ENCODE measurements at places on chromosomes 1 and 21. TPM values are rescaled to one million over a fixed set of nuclear protein-coding genes. Genes with fewer than 3 reads are reported as not detected.

Gene ANGPTL1
- not detected for polyA plus RNA-seq

DNA sequence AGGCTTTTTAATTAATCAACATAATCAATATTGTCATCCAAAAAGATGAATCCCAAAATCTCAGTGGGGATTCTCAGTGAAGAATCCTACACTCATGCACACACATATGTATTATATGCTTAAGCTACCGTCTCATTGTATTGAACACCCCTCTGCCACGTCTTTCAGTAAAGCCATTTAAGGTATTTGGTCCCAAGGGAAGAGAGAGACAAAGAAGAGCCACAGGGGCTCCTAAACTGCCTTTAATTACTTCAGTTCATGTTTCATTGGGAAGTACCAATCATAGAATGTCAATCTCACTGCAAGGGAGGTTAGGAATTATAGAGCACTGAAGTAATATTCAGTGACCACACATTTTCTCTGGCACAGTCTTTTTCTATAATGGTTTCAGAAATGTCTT, 388.6 kb upstream of the NEGR1 start:
- DNase-seq: no peak

GRCh38 chr1:234972411-234973191, 156.0 kb downstream of the TOMM20 start:
- no peak for DNase-seq

Gene POU3F1
- 0.32 TPM for polyA plus RNA-seq

Gene AQP10
- polyA plus RNA-seq: 0.85 TPM

DNA sequence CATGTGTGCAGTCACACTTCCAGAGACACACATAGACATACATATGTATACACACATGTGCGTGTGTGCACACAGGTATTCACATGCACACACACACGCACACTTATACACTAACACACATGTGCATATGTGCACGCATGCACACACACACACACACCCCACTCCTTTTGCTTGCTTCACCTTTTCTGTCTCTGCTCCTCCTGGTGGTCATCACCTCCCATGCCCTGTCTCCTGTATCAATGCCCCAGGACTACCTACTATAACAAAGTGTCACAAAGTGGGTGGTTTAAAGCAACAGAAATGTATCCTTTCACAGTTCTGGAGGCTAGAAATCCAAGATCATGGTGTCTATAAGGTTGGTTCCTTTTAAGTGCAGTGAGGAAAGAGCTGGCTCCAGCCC, 27.4 kb downstream of the ETS2 start:
- DNase-seq: no peak

Gene BSDC1
- polyA plus RNA-seq: 51.8 TPM

GRCh38 chr1:43309405-43310025, 8.7 kb downstream of the TIE1 start:
- no peak for DNase-seq

DNA sequence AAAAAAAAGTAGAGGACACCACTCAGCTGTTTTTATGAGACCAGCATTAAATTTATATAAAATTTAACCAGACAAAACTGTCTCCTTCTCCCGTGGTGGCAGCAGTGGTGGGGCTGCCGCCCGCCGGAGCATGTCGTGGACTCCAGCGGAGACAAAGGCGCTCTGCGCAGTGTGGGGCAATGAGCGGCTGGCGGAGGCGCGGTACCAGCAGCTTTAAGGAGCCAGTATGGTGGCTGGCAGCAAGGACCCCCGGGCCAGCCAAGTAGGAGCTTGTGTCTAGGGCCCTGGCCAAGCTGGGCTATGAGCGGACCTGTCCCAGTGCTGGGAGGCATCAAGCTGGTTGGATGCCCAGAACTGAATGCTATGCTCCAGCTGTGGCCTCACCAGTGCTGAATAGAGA, 2102.9 kb downstream of the NCAM2 start:
- DNase-seq: no peak

- no peak for DNase-seq
These were observed at the start of gene VAV3 for GRCh38 chr1:107965110-107965991. Gene VAV3, minus strand, starts transcription at chr1:107965180. Its CDS starts 311 bp downstream, at chr1:107964869.

Gene CD1B
- polyA plus RNA-seq: not detected

Gene NUF2
- polyA plus RNA-seq: 5.1 TPM

Gene MCOLN3
- polyA plus RNA-seq: 5.5 TPM

Gene SSU72
- 147 TPM for polyA plus RNA-seq

DNA sequence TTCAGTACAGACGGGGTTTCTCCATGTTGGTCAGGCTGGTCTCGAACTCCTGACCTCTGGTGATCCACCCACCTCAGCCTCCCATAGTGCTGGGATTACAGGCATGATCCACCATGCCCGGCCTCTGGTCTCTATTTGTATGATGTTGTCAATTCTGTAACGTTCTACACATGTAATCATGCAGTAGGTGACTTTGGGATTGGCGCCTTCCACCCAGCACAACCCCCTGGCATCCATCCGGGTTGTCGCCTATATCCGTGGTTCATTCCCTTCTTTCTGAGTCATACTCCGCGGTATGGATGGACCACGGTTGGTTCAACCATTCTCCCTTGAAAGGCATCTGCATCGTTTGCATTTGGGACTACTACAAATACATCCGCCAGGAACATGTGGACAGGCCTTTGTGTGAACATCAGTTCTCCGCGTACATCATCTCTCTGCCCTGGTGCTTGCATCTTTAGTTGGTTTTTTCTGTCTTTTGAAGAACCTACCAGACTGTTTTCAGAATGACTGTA, 72.1 kb downstream of the PDE9A start:
- no peak for DNase-seq

GRCh38 chr1:86175756-86176155, 19.2 kb upstream of the COL24A1 start:
- DNase-seq: no peak

DNA sequence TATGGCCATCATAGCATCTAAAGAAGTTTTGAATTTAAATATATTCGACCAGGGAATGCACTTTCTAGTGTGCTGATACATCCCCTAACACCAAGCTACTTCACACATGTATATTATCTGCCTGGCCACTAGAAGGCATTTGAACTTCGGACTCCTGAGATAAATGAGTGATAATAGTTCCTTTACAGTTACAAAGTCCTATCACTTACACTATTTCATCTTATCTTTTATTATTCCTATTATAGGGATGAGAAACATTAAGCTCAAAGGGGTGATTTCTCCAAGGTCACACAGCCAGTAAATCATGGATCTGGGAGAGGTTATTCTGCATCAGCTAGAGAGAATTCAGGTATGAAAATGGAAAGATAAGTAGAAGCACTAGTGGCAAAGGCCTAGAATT, 40.3 kb downstream of the GPATCH2 start:
- no peak for DNase-seq

DNA sequence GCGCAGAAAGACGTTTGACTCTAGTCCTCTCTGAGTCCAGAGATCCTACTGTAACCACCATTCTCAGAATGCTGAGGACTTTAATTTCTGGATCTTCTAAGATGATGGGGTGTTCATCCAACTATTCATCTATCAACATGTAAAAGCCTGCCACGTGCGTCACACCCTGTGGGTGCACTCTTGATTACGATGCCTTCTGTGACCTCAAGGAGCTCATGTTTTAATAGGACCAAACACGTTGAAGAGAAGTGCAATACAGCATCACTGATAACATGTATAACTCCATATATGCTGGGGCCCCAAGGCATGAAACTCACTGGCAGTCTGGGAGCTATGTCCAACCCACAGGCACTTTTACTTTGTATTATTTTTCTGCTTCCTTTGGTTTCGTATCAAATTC, 19.0 kb downstream of the KIAA0040 start:
- DNase-seq: no peak

GRCh38 chr1:79532555-79532954, 526.0 kb upstream of the ADGRL4 start:
- DNase-seq: no peak

DNA sequence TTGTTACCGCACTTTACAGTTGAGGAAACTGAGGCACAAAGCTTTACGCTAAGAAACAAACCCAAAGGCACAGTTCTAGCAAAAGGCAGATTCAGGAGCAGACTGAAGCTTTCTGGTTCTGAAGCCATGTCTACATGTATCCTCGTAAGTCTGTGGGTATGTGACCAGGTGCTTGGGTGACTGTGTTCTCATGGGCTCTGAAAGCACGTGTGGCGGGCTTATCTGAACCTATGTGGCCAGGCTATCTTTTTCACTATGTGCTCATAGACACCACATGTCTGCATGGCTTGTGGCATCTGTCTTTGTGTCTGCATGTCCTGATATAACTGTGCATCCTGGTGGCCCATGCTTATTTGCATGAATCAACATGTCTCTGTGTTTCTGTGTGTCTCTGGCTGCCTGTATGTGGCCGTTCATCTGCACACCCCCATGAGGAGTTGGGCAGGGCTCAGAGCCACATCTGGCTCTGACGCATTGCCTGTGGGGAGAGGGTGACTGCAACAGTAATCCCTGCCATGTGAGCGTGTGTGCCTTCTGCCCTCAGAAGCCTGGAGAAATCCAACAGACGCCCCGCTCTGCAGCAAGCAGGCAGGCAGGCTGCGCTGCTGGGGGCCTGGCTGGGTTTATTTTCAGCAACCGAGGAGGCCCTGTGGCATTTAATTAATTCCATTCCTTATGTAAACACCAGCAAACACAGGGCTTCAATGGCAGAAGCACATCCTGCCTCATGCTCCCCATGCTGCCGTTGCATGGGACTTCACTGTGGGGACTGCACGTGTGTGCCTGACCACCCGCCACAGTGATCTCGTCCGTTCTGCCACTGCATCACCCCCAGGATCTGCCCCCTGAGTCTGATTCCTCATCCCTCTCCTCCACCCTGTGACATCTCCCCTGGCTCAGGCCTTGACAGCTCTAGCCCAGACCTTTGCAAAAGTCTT, 115.4 kb downstream of the TRABD2B start:
- no peak for DNase-seq

Gene ECE1
- 59.1 TPM for polyA plus RNA-seq

GRCh38 chr1:117286145-117286544, 75.4 kb upstream of the VTCN1 start:
- no peak for DNase-seq

Gene TRNP1
- 130 TPM for polyA plus RNA-seq

DNA sequence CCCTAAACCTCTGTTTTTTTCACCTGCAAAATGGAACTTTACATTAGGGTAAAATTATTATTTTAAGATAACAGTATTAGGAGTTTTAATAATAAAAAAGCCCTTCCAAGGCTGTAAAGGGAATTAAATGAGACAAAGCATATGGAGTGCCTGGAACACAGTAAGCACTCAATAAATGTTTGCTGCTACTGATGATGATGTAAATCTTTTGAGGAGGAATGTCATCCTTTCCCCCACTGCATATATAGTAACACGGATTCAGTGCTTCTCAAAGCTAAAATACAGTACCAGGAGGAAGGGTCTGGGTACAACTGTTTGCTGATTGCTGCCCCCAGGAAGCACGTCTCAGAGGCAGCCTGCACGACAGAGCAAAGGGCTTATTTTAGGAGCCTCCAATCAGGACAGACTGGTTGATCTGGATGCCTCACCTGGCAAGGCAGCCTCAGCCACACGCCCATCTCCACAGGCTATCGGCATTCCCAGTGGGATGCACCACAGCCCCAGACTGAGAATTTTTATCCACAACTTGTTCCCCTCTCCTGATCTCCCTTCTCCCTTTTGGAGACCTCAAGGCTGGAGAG, 64.4 kb downstream of the GADD45A start:
- DNase-seq: no peak

Gene TGFB2
- 9.0 TPM for polyA plus RNA-seq

GRCh38 chr1:2197707-2198165, 3.2 kb upstream of the FAAP20 start:
- DNase-seq: no peak

GRCh38 chr1:2564815-2565374, 8.7 kb downstream of the TNFRSF14 start:
- DNase-seq: no peak

DNA sequence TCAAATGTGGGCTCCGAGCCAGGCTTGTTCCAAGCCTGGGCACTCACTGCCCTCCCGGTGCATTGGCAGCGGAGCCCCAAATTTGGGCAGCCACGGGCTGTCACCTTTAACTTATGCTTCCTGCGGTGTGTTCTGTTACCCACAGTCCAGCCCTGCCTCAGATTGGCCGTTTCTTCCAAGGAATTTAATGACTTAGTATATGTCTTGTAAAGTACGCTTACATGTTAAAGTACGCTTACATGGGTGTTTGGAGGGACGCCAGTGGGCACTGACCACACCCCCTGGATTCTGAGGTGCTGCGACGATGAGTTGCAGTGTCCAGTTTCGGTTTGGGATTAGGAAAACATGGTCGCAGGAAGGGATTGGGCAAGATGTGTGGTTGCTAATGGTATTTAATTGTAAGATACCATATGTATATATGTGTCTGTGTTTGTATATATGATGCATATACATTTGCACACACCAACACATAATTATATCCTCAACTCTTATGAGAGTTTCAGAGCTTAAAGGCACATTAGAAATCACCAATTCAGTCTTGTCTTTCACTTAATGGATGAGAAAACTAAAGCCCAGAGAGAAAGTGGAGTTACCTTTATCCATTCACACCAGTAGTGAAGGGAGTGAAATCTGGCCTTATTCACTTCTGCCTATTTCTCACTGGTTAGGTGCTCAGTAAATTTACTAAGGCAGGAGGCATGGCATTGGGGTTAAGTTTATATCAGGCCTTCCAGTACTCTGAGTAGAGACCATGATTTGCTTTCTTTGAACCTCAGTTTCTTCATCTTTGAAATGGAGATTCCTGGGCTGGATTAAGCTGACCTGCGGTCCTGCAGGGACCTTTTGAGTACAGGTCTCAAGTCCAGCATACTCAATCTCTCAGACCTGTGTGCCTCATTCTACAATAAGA, 1.0 kb downstream of the SMYD2 start:
- peak; percentile 15 for DNase-seq

GRCh38 chr1:165119086-165119485, 237.4 kb downstream of the LMX1A start:
- no peak for DNase-seq

DNA sequence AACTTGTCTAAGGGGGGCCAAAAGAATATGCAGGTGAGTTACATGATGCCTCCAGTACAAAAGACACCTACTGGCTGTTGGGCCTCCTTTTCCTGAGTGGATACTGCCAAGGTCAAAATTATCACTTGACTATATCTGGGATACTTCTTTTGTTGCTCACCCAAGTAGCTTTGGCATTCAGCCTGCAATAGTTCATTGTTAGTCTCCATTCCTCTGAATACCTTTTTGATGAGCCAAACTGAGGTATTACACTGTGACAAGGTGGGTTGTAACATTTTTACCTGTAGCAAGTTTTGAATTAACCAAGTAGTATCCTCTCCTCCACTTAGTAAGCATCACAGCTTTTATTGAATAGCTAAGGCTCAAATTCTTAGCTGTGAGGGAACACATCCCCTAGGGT, 408.0 kb downstream of the LRRIQ3 start:
- no peak for DNase-seq

GRCh38 chr21:25422610-25423608, 184.4 kb downstream of the MRPL39 start:
- DNase-seq: no peak

Gene PLA2G2D
- polyA plus RNA-seq: not detected

Gene SUSD4
- 1.6 TPM for polyA plus RNA-seq

GRCh38 chr1:113891631-113892220, 4.3 kb upstream of the BCL2L15 start:
- no peak for DNase-seq

Gene ADCY10
- polyA plus RNA-seq: 0.04 TPM

Gene MYOG
- not detected for polyA plus RNA-seq

- no peak for DNase-seq
These were observed 83.6 kb downstream of the CLIC4 start for GRCh38 chr1:24828887-24829192.
